ENCODE measurements at places on chromosomes 12 and 14. TPM values are rescaled to one million over a fixed set of nuclear protein-coding genes. Genes with fewer than 3 reads are reported as not detected.
A peak's percentile ranks its signal among the peaks of the same experiment; 100 is the strongest.

DNA sequence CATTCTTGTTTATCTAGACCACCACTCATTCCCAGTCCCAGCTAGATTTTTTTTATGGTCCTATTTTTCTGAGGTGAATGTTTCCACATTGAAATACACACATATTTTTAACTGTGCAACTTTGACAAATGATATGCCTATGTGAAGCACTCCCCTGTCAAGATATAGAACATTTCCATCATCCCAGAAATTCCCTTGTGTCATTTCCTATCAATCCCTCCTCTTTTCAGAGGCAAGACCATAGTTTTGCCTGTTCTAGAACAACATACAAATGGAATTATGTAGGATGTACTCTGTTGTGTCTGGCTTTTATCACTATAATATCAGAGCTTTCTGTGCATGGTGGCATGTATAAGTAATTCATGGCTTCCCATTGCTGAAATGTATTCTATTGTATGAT is 32.7 kb downstream of the TMEM19 start:
- H3K4me1 ChIP-seq: no peaks in the 10 kb centered on the region
- no peaks in the 10 kb centered on the region for H3K36me3 ChIP-seq

- H3K27ac ChIP-seq: no peak overlapping the region
- DNase-seq: no peak
- H3K36me3 ChIP-seq: no peaks in the 10 kb centered on the region
- no peak overlapping the region for H3K4me3 ChIP-seq
- peaks cover 5% of the 10 kb centered on the region for H3K4me1 ChIP-seq
Observed at GRCh38 chr12:120674097-120674636, 12.8 kb upstream of the MLEC start.

- no peak for DNase-seq
- no peaks in the 10 kb centered on the region for H3K36me3 ChIP-seq
- peaks cover 23% of the 10 kb centered on the region for H3K4me1 ChIP-seq
- peak overlapping the region; percentile 97 for H3K27ac ChIP-seq
- no peaks in the 10 kb centered on the region for H3K27me3 ChIP-seq
Observed at GRCh38 chr14:23286902-23287479, 1.1 kb upstream of the HOMEZ start.

DNA sequence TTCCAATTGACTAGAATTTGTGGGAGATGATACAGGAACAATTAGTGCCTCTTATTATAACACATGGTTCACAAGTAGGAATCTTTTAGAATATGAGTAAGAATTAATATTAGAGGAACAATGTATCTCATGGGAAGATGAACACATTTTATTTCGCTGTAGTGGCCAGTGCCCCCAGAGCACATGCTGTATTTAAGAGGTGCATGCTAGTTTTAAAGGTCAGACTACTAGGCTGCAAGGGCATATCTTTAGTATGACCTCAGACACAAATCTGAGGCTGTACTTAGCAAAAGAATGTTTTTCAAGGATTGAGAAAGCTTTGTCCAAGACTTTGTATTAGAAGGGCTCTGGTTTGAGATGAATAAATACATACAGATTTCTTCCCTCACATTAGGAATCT is 586.9 kb downstream of the CCER1 start:
- no peak overlapping the region for H3K4me3 ChIP-seq
- H3K4me1 ChIP-seq: no peaks in the 10 kb centered on the region
- no peaks in the 10 kb centered on the region for H3K36me3 ChIP-seq
- DNase-seq: no peak
- H3K27me3 ChIP-seq: no peaks in the 10 kb centered on the region

- no peak overlapping the region for H3K4me3 ChIP-seq
- no peaks in the 10 kb centered on the region for H3K27me3 ChIP-seq
Observed at GRCh38 chr14:29846339-29847055, 81.2 kb downstream of the PRKD1 start.

- peak overlapping the region; percentile 73 for H3K27ac ChIP-seq
- peaks cover 7% of the 10 kb centered on the region for H3K36me3 ChIP-seq
- DNase-seq: no peak
Observed at GRCh38 chr14:68938271-68939150, 40.6 kb downstream of the ACTN1 start.

DNA sequence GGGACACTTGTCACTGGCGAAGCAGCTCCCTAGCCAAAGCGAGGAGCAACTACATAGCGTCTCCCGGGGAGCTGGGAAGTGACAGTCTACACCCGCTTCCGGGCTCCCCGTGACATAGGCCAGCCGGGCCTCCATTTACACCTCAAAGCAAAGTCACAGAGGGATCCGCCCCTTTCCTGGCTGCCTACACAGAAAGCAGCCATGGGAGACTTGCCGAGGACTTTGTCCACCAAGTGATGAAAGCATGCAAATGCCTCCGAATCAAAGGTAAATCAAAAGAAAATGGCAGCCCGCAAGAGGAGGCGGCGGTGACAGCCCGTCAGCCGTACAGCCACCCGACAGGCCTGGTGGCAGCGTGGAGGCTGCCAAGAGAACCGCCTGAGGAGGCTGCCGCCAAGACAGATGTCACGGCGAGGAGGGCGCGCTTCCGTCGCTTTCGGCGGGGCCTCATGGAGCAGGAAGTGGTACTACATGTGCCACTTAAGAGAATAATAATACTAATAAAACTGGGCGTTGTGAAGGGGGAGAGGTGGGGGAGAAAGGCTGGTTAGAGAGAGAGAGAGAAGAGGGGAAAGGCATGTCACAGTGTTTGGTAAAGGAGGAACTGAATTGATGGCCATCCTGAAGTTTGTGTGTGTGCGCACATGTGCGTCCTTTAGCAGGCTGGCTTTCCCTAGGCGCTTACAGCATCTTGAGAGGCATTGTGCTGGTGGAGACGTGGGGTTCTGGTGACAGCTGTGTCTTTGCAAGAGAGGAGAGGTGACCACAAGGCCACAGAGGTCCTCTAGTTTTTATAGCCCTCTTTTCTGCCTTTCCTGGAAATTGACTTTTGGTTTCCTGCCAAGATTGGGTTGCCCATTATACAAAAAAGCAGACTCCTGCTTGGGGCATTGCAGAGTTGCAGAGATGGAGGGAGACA is 661.7 kb downstream of the VRK1 start:
- peaks cover 25% of the 10 kb centered on the region for H3K27me3 ChIP-seq
- H3K36me3 ChIP-seq: no peaks in the 10 kb centered on the region
- H3K27ac ChIP-seq: peak overlapping the region; percentile 46
- H3K4me1 ChIP-seq: peaks cover 17% of the 10 kb centered on the region
- peak overlapping the region; percentile 79 for H3K4me3 ChIP-seq
- DNase-seq: no peak

- peaks cover 12% of the 10 kb centered on the region for H3K27me3 ChIP-seq
- no peaks in the 10 kb centered on the region for H3K36me3 ChIP-seq
- DNase-seq: no peak
- H3K4me3 ChIP-seq: no peak overlapping the region
- no peak overlapping the region for H3K27ac ChIP-seq
- H3K4me1 ChIP-seq: peaks cover 15% of the 10 kb centered on the region
Observed at GRCh38 chr12:116517431-116518045, 41.6 kb upstream of the MAP1LC3B2 start.

DNA sequence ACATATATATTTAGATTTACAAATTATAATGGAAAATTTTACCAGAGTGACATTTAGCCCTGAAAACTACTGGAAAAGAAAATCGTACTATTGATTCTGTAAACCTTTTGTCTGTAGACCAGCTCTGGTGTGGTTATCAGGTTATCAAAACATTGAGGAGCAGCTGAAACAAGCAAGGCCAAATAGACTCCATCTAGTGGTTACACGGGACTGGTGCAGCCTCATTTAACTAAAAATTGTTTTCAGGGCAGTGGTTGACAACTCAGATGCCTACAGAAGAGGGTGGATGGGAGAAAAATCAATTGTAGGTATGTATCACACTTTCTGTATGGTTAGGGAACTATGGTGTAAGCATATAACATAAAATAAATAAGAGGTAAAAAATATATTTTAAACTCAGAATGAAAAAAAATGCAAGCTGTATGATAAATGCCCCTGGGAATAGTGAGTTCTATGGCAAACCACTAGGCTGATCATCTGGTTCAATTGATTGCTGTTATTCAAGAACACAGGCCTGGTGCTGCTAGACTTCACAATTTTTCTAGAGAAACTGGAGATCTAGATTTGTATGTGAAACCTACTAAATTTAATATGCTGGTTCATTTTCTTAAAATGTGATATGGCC is 51.2 kb downstream of the ACSS3 start:
- no peak overlapping the region for H3K4me3 ChIP-seq
- H3K4me1 ChIP-seq: peaks cover 5% of the 10 kb centered on the region
- no peak for DNase-seq
- H3K27ac ChIP-seq: no peak overlapping the region
- peaks cover 5% of the 10 kb centered on the region for H3K36me3 ChIP-seq

DNA sequence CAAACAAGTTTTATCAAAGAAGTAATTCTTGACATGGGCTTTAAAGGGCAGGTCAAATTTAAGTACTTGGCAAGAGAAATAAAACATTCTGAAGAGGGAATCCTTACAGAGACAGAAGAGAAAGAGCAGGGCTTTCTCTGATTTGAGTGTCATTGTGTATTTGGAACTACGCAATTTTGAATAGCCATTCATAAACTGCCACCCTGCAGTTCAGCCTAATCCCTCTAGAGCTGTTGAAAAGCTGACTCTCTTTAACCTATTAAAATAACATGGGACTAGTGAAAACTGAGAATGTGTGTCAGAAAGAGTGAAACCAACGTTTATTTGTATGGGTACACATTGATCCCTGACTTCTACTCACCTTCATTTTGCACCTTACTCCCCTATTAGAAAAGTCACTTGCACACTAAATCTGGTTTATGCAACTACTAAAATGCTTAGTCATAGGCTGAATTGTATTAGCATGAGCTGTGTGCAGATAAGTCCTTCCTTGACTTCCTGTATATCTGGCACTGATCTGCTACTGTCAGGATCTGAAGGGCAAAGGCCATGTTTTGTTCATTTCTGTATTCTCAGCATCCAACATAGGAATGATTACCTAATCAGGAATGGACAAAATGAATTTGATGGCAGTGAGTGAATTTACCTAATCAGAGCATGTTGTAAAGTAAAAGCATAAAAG is 458.9 kb downstream of the NOVA1 start:
- no peaks in the 10 kb centered on the region for H3K36me3 ChIP-seq
- no peaks in the 10 kb centered on the region for H3K4me1 ChIP-seq
- H3K27me3 ChIP-seq: no peaks in the 10 kb centered on the region
- DNase-seq: no peak
- no peak overlapping the region for H3K4me3 ChIP-seq
- peak overlapping the region; percentile 17 for H3K27ac ChIP-seq

DNA sequence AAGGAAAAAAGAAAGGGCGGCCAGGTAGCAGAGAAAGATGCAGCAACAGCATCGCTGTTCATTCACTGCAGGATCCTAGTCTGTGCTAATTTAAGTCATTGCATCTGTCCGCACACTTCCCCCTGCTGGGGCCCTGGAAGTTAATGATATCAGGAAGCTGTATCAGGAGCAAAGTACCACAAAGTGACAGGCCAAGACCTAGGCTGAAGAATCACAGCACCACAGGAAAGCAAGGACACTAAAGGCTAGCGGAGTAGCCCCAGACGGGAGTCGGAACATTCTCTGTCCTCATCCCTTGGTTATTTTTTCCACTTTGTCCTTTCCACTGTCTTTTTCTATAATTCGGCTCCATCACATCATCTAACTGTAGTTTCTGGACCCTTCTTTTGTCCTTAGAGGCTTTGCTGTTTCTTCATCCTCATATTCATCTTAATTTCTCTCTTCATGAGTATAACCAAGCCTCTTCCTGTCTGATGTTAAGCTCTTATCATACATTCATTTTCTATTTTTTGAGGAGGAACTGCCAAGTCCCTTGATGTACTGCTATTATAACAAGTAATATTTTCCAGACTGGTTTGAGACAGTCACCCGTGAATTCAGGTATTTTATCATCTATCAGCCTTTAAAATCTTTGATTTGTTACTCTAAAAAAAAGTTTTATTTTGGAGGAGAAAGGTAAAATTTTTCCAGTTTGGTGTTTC is 28.3 kb downstream of the DUSP16 start:
- no peak for DNase-seq
- H3K4me1 ChIP-seq: peaks cover 13% of the 10 kb centered on the region
- peaks cover 31% of the 10 kb centered on the region for H3K36me3 ChIP-seq
- H3K27ac ChIP-seq: peak overlapping the region; percentile 98
- H3K4me3 ChIP-seq: peak overlapping the region; percentile 54

DNA sequence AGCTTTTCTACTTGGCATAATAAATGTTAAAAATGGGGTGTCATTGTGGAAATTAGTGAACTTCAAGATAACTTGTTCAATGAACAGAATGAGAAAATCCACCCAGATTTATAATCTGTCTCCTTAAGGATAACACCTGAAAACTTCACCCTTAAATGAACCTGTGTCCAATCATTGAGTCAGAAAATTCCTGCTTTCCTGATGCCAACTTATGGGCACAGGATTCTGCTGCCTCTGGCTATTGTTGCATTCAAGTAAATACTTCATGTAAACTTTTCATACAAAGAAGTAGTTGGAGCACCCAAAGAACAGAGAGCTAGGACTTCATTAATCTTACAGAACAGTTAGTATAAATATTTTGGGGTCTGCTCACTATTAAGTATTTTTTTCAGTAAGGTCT is 98.9 kb upstream of the PLEKHA5 start:
- H3K27me3 ChIP-seq: no peaks in the 10 kb centered on the region
- H3K4me3 ChIP-seq: no peak overlapping the region
- no peaks in the 10 kb centered on the region for H3K4me1 ChIP-seq
- H3K27ac ChIP-seq: no peak overlapping the region
- no peak for DNase-seq

DNA sequence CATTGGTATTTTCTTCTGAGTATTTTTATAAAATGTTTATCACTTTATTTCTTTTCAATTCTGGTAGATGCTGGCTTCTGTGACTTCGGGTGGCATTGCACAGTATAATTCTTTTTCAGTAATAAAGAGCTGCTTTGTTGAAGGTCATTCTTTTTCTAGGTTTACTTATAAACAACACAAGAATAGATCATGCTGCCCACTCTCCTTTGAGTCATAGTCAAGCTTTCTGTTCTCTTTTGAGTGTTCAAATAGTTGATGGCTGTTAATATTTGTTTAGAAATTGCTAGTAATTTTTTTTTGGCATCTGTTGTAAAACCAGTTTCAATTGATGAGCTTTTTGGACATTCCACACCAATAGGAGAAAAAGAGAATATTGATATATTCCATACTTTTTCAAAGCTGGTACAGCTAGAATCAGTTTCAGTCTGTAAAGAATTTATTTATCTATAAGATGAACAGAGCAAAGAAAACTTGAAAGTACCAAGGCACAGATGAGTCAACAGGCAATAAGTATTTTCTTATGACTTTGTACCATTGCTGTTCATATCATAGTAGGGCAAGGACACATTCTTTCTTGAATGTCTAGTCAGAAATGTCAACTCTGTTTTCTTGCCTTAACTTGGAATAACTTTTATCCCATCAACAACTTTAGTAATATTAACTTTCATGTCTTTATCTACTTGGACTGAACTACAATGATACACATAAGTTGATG is 513.0 kb upstream of the SEL1L start:
- H3K27ac ChIP-seq: no peak overlapping the region
- H3K27me3 ChIP-seq: peaks cover 3% of the 10 kb centered on the region
- H3K4me1 ChIP-seq: peaks cover 5% of the 10 kb centered on the region
- DNase-seq: no peak

- H3K27ac ChIP-seq: no peak overlapping the region
- H3K27me3 ChIP-seq: peaks cover 31% of the 10 kb centered on the region
- no peaks in the 10 kb centered on the region for H3K36me3 ChIP-seq
- DNase-seq: no peak
- H3K4me1 ChIP-seq: no peaks in the 10 kb centered on the region
- H3K4me3 ChIP-seq: no peak overlapping the region
Observed at GRCh38 chr12:45125997-45126396, 75.1 kb upstream of the DBX2 start.

AEBP2 gene
- 45.8 TPM for total RNA-seq

MYO1H gene
- 0.79 TPM for total RNA-seq

EPYC gene
- total RNA-seq: 0.53 TPM

HNRNPC gene
- 692 TPM for total RNA-seq

STAB2 gene
- total RNA-seq: not detected

PRH2 gene
- total RNA-seq: not detected

PIWIL1 gene
- total RNA-seq: not detected
